ENCODE measurements at places on chromosomes 16 and 17.

DNA sequence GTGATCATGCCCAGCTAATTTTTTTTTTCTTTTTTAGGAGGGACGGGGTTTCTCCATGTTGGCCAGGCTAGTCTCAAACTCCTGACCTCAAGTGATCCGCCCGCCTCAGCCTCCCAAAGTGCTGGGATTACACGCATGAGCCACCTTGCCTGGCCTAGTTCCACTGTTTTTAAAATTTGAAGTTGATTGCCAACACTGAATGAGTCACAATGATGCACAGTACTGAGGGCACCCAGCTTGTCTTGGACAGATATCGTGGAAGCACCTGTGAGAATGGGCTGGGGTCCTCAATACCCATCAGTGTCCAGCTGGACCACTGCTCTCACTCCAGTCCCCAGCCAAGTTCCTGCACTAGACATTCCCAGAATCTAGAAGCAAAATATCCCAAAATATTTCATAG, 2.5 kb downstream of the KNOP1 start:
- no peak for DNase-seq

DNA sequence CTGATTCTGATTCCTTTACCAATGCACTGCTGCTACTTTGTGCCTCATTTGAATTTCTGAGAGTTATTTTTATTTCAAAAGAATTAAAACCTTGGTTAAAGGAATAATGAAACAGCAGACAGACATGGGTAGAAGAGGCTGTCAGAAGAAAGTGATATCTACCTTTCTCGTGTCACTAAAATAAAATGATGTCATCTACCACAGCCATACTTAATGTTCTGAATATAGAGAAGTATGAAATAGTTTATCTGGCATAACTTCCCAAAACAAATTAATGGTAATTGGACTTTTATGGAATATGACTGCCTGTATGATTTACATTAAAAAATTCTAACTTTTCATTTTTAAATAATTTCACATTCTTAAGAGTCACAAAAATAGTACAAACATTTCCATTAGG, 52.5 kb downstream of the EFCAB13 start:
- DNase-seq, result no peak

DNA sequence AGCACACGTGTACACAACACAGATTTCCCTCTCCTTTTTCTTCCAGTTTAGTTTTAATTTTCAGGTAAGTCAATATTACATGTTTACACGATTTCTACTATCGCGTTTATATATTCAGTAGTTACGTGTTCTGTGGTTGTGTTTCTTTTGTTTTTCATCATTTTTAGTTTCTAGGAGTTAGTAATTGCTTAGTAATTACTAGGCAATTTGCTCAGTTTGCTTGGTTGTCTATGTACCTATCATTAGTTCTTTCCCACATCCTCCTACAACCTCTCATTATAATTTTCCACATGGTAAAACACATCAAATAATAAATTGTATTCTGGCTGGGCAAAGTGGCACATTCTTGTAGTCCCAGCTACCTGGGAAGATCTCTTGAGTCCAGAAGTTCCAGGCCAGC, 24.6 kb upstream of the GUCY2D start:
- no peak for DNase-seq

- peak; percentile 79 for DNase-seq
Measured at GRCh38 chr17:1186923-1187771, 7.4 kb upstream of the ABR start.

- no peak for DNase-seq
Measured at GRCh38 chr17:12421646-12422306, 243.9 kb upstream of the MYOCD start.

DNA sequence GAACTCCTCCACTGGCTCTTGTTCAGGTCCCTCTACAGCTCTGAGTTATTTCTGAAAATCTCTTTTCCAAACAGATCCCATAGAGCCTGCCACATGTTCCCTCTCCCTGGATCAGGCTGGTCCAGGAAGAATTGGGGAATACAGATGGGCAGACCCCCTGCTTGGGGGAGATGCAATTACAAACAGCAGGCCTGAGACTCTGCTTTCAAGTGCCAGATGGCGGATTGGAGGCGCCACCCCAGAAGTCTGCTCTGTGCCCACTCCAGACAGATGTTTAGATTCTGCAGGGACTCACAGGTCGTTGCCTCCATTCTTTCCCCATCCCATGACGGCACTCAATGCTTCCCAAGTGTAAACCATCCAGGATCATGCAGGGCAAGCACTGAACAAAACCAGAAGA, 316.6 kb downstream of the SLC39A11 start:
- DNase-seq, result no peak

DNA sequence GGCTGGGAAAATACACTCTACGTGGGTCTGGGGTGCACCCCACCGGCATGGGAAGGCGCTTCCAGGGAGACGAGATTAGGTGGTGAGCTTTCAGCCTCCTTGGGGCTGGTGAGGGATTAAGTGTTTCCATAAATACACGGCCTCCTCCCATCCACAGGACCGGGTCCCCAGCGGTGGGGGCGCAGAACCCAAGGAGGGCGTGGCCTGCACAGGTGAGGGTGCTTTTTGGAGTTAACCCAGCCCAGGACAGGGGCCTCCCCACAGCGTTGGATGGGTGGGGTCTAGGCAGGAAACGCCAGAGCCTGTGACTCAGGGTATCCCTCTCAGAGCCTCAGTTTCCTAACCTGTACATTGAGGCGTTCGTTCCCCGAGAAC, 1.1 kb downstream of the C16orf74 start:
- DNase-seq, result no peak

- no peak for DNase-seq
Measured at GRCh38 chr17:9612006-9612405, 33.3 kb upstream of the USP43 start.

DNA sequence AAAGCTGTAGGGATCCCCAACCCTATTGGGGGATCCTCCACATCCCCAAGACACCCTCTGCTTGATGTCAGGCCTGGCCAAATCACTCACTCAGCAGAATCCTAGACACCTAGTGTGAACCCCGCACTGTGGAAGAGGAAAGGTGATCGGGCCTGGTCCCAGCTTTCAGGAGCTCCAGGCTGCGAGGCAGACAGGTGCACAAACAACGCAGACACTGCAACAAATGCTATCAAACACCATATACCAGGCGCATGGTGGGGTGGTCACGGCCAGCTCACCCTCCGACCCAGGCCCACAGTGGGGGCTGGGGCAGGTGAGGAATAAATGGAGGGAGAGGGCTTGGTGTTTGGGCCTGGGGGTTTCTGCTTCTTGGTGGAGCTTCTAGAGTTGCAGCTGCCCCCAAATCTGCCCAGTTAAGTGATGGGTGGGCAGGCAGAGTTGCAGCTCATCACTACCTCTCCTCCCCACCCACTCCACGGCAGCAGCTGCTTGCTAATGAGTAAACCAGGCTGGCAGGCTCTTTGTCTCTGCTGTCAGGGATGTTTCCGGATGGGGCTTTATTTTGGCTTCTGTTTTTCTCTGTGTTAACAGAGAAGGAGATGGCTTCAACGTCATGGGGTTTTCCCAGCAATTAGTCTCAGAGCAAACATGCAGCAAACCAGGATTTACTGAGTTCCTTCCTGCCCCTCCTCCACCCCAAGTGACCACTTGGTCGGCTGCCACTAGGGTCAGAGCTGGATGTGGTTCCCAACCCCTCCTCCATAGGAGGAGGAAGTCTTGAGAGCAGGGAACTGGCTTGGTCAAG, 46.6 kb downstream of the PECAM1 start:
- DNase-seq, result peak; percentile 36

DNA sequence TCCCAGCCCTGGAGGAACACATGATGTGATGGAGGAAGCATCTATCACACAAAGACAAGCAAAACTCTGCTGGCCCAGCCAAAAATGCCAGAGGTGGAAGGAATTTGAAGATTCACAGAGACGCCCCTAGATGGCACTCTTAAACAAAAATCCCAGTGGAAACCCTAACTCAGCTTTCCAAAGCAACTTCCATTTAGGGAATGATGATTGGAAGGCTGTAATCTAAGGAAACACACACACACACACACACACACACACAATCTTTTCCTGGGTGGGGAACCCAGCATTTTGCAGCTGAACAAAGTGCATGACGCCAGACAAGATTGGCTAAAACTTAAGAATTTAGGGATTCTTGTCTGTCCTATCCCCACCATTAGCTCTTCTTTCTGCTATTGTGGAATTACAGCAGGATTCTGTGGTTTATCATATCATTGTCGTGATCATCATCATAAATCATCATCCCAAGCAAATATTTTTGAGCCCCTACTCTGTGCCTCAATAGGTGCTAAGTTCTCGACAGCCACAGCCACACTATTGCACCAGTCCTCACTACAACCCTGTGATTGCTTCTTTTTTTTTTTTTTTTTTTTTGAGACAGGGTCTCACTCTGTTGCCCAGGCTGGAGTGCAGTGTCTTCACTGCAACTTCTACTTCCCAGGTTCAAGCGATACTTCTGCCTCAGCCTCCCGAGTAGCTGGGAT, 1.6 kb upstream of the LDAF1 start:
- DNase-seq, result peak; percentile 25

DNA sequence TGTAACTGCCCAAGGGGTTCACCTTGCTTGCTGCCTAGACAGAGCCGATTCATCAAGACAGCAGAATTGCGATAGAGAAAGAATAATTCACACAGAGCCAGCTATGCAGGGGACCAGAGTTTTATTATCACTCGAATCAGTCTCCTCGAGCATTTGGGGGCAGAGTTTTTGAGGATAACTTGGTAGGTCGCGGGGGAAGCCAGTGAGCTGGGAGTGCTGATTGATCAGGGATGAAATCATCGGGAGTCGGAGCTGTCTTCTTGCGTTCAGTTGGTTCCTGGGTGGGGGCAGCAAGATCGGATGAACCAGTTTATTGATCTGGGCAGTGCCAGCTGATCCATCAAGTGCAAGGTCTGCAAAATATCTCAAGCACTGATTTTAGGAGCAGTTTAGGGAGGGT, 9.1 kb downstream of the ITGAM start:
- no peak for DNase-seq

GRCh38 chr16:54430491-54431030, 144.0 kb upstream of the IRX3 start:
- DNase-seq, result no peak

DNA sequence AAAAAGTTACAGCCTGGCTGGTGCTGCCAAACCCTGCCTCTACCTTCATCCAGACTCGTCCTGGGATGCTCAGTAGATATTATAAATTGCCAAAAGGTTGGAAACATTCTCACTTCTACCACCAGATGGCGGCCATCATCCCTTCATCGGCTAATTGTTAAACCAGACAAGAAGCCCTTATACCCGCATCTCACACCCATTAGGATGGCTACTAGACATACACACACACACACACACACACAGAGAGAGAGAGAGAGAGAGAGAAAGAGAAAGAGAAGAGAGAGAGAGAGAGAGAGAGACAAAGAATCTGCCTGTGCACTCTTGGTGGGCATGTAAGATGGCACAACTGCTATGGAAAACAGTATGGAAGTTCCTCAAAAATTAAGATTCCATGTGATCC, 15.0 kb upstream of the SCIMP start:
- DNase-seq, result peak; percentile 84

- DNase-seq, result no peak
Measured at GRCh38 chr16:64196444-64196843, 925.4 kb downstream of the CDH11 start.

- no peak for DNase-seq
Measured at GRCh38 chr16:17474572-17474971, 3.8 kb upstream of the XYLT1 start.

DNA sequence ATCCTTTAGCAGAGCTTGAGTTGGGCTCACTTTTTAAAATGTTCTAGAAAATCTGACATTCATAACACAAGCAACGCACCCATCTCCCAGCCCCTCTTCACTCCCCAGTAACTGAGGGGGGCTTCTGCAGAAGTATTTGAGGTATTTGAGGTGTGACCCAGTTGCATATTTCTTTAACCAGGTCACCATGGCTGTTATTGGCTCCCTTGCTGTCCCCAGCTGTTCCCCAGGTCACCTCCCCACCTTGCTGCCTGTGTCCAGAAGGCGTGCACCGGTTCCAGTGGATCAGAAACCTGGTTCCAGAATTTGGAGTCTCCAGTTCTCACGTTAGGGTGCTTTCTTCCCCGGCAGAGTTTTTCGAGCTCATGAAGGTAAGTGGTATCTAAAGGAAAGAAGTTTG, 13.8 kb downstream of the PGS1 start:
- DNase-seq, result no peak

- DNase-seq, result no peak
Measured at GRCh38 chr17:60468371-60468770, 46.1 kb downstream of the CHCT1 start.

DNA sequence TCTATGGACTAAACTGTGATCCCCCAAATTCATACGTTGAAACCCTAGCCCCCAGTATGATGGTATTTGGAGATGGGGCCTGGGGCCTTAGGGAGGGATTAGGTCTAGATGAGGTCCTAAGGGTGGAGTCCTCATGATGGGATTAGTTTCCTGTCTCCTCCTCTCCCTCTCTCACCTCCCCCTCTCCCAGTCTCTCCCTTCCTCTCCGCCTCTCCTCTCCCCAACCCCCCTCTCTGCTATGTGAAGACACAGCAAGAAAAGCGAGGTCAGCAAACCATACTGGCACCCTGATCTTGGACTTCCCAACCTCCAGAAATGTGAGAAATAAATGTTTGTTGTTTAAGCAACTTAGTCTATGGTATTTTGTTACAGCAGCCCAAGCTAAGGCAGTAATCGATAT, 15.4 kb downstream of the ZNF18 start:
- DNase-seq, result no peak

GRCh38 chr17:80795090-80795580, 196.5 kb upstream of the CHMP6 start:
- no peak for DNase-seq

- DNase-seq, result peak; percentile 21
Measured at GRCh38 chr16:17173281-17173680, 297.5 kb downstream of the XYLT1 start.

- no peak for DNase-seq
Measured at GRCh38 chr16:53087101-53087500, 32.3 kb downstream of the CHD9 start.

DNA sequence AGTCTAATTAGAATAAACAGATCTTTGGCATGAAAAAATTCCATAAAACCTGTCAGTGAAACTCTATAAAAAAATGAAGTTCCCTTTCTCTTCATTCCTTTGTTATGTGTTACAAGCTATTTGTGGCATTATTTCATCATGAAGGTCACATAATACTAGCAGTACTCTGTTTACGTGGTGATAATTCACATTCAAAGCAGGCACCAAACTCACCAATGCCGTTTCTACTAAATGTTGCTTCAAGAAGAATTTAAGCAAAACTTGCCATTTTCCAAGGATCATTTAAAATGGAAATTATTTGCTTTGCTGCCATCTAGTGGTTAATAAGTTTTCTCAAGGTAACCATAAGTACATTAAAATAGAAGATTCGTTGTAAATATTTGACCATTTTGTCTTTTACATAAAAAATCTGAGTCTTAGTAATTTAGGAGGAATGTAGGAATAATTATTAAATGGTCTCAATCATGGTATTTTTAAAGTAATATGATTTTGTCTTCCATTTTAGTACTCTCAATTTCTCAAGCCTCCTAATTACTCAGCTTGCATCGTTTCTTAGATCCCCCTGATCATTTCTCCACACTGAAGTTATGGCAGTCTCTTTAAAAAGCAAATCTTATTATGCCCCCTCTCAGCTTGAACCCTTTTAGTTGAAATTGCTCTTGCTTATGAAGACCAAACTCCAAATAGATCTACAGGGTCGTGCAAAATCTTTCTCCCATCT, 80.8 kb downstream of the OMG start:
- DNase-seq, result peak; percentile 55

Data from CD4-positive, alpha-beta T cell treated with Interleukin-10 for 1 hour (primary cell).